T1000 (cell line): ENCODE measurements at places on chromosomes 6 and 20.

DNA sequence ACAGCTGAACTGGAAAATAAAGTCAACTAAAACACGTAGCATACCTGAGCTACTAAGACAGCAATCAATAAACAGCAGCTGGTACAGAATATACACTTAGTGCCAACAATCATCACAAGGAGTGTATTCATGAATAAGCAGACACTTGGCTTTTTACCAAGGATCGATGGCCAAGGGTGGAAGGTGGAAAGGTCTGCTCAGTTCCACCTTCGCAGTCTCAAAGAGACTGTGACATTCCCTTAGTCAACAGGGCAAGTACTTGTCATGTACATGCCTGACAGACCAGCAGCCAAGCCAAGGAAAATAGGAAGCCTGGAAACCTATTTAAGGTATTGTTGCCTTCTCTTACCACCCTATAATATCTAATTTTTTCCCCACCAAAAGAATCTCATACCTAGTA is 21.4 kb downstream of the HBS1L start:
- no peak for DNase-seq

DNA sequence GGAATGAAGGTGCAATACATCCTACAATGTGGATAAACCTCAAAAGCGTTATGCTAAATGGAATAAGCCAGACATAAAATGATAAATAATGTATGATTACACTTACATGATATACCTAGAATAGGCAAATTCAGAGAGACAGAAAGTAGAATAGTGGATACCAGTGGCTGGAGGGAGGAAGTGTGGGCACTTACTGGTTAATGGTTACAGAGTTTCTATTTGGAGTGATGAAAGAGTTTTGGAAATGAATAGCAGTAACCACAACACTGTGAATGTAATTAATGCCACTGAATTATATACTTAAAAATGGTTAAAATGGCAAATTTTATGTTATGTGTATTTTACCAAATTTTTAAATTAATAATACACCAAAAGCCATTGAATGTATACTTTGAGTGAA is 71.4 kb upstream of the CST7 start:
- no peak for DNase-seq

- DNase-seq, result no peak
Measured at GRCh38 chr6:36028088-36028876, 674 bp downstream of the MAPK14 start.

DNA sequence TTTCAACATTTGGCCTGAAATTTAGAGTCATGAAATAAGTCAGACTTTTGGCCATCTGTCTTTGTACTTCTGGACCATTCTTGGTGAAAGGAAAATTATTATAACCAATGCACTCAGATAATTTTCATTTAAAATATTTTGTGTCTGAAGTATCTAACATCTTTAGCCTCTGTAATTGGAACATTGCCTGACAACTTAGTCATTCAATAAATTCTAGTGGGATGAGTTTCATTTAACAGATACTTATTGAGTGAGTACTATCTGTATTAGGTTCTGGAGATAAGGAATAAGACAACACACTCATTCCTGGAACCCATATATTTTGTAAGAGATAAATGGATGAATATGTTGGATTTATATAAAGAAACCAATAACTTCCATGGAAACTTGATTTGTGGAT is 536.0 kb downstream of the BCKDHB start:
- no peak for DNase-seq

- no peak for DNase-seq
Measured at GRCh38 chr20:16147216-16147615, 426.0 kb downstream of the KIF16B start.

- no peak for DNase-seq
Measured at GRCh38 chr6:95923518-95923917, 92.3 kb upstream of the FUT9 start.

DNA sequence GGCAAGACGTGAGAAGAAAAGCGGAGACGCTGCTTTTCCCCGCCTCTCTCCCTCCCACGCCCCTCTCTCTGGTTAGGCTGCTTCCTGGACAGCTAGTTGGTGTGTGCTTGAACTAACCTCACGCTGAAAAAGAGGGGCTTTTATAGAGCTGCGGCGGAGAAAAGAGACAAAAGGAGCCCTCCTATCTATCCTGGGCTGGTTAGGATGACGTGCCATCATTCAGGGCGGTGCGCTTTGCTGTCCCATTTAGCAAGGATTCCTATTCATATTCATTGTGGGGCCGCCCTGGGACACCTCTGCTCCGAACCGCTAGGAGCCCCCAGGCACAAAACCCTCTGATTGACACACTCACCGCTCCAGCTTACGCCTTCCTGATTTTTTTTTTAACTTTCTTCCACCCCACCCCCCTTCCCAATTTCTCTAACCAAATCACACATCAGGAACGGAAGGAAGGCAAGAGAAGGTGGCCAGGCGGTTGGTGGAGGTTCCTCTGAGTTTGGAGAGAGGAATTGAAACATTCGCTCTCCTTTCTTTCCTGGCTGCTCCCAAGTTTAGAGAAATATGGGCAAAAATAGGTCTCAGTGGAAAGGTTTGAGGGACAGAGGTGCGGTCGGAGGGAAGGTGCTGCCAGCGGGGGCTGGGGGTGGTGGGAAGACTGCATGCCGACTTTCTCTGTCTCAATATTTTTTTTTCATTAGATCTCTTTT is at the start of gene OLIG3:
Gene OLIG3 (minus strand): TSS at position 114 of the 707 bp plus-strand sequence. CDS start 224 bp downstream, outside the sequence.
- no peak for DNase-seq

DNA sequence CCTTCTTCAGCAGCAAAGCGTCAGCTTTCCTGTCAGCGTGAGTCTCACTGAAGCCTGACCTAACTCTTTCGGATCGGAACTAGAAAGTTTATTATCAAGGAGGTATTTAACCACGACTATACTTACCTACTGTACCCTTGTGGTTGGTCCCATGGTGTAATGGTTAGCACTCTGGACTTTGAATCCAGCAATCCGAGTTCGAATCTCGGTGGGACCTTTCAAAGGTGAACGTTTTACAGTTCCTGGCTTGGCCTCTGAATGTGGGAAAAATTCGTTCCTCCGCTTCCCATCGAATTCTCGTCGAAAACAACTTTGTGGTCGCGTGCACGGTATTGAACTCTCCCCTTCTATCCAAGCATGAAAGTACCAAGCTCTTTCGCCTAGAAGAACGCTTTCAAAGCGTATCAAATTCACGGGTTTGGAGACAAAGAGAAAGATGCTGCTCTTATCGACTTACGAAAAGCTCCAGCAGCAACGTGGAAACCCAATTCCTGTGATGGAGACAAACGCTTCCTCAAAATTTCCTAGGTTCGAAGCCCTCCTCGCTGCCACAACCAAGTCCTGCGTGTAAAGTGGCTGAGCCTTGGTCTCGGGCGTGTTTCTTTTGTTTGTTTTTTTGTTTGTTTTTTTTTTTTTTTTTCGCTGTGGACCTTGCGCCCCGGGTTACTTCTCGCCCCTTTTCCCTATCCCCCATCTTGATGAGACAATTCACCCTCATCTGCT is 63.7 kb downstream of the GPX5 start:
- no peak for DNase-seq

GRCh38 chr6:35177596-35177995 is 36.2 kb upstream of the SCUBE3 start:
- DNase-seq, result no peak
